ENCODE measurements at places on chromosomes 16 and 17.

DNA sequence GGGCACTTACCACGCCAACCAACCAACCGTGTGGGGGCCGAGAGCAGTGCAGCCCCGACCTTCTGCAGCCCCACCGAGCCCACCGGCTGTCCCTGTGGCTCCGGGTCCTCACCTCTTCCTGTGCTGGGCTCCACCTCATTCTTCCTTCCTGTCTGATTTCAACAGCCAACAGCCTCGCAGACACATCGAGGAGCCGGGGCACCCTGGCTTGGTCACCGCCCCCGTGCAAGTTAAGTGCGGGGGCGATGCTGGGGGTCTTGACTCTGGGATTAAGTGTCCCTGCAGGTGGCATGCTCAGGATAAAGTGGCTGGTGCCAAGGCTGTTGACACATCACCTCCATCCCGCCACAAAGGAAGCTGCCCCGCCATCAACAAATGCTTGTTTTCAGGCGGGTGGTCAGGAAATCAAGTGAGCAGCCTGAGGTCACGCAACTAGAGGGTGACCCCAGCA, at the start of gene NLRC3:
TSS of gene NLRC3 (minus strand) at position 102 of the 451 bp plus-strand sequence. CDS start 12,367 bp downstream, outside the sequence.
- DNase-seq: no peak

DNA sequence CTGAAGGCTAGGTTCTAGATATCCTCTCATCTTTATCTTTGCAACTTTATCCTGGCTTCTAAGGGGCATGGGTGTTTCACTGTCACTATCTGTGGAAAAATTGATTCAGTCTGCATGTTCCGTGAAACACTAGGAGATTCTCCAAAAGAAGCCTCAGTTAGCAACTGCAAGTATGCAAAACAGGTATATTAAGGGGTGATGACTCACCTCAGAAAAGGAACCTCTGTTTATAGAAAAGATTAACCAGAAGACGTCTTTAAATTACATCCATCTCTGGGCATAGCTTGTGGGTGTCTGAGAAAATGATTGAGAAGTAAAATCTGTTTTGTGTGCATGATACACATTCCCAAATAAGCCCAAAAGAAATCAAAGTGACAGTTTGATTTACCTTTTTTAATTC, 353.8 kb upstream of the HSBP1 start:
- DNase-seq: no peak

DNA sequence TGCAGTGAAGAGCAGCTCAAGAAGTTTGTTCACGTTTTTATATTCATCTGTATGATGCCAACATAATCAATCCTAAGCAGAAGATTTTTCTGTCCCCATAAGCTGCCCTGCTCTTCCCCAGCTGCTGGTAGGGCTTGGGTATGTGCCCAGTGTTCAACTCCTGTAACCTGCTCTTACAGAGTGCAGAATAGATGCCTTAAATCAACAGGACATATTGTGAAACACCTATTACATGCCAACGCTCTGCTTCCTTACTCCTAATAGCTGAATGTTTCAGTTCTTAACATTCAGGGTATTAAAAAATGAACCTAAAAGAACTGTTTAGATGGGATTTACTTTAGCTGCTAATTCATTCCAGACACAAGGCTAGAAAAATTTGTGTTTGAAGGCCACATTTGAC, 190.9 kb downstream of the HS3ST3A1 start:
- DNase-seq: no peak

DNA sequence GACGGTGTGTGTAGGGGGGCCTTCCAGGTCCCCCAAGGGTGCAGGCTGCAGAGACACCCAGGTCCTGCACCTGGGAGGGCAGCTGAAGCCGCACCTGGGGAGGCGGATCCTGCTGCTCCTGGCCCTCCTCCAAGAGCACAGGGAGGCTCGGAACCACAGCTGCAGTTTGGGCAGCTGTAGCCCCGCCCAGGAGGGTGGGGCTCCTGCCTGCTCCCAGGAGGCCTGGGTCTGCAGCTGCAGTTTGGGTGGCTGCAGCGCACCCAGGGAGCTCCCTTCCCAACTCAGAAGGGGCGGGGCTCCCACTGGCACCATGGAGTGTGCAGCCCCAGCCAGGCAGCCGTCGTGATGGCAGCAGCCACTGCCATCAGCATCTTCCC, 69.4 kb upstream of the NKD1 start:
- DNase-seq: no peak

DNA sequence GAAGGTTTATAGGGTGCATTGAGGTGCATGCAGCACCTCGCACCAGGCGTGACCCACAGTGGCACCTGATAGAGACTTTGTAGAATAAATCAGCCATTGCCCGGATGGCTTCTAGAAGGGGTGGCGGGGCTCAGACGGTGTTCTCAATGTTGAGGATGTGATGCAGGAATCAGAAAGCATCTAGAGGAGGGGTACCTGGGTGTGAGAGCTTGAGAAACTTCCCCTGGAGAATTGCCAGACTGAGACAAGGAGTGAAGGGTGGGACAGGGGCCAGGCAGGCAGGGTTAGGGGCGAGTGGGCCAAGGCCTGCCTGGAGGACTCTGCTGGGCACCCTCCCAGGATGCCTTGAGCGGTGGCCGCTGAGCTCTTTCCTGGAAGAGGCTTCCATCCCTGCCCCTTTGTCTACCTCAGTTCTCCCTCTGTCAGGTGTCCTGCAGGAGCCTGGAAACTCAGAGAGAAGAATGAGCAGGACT, 9.3 kb upstream of the ADGRG1 start:
- DNase-seq: no peak

DNA sequence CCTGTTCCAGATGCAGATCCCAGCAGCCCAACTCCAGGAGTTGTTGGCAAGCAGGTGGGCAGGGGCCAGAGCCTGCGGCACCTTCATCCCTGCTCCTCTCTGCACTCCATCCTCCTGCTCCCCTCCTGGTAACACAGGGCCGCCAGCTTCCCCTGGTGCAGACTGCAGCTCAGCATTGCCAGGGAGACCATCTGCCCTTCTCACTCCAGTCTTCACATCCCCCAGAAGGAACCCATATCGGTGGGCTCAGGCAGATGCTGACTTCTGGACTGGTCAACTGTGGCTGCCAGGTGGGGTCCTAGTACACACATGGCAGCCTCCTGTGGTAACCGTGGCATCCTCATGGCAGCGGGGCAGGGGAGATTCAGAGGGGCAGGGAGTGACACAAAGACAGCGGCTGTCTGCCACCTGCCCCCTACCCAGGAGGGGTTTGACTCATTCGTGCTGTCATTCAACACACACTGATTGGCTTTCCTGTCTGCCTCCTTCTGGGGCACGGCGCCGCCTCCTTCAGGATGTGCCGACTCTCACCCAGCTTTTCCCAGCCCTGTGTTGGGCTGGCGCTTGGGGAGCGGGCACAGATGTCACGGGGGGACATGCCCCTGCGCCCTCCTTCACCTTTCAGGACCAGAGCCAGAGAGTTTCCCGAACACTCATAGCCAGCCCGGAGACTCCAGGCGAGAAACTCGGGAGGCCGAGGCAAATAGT, 120.9 kb downstream of the CMIP start:
- no peak for DNase-seq

- no peak for DNase-seq
These were observed 87.8 kb downstream of the CYB561 start for GRCh38 chr17:63358111-63358839.

GRCh38 chr17:34547453-34548063, 31.8 kb upstream of the TMEM132E start:
- no peak for DNase-seq

GRCh38 chr16:85048921-85049562, 21.4 kb downstream of the KIAA0513 start:
- no peak for DNase-seq

GRCh38 chr16:66408163-66409048, 18.7 kb upstream of the BEAN1 start:
- DNase-seq: no peak

GRCh38 chr16:76226481-76226880, 50.7 kb upstream of the CNTNAP4 start:
- no peak for DNase-seq
